ENCODE measurements at places on chromosomes 16 and 17. TPM values are rescaled to one million over a fixed set of nuclear protein-coding genes. Genes with fewer than 3 reads are reported as not detected.

DNA sequence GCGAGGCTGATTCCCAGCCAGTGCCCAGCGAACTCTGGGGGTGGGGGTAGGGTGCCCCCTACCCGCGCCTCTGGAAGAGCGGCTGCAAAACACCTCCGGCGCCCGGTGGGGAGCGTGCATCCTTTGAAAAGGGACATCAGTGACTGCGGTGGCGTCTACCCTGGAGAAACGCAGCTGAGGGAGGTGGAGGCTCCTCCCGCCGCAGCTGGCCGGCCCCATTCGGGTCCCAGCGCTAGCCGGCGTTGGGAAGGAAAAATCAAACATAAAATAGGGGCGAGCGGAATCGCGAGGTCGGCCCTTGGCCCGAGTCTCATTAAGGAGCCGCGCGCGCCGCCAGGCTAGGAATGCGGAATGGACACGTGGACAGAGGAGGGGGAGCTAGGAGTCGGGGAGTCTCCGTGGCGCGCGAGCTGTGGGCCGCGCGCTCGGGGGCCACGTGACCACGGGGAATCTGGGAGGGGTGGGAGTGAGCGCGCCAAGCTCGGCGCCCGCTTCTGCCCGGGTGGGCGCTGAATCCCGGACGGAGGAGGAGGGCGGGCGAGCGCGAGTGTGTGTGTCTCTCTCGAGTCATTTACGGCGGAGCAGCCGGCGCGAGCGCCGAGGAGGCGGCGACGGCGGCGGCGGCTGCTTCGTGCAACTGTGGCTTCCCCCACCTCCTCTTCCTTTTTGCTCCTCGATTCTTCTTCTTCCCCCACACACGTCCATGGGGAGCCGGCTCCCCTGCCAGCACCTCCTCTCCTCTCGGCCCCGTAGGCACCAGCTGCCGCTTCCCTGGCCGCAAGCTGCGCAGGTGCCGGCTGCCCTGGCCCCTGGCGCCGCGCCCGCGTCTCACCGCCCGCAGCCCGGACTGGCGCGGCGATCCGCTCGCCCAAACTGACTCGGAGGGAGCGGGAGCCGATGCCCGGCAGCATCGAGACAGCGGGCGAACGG is at the start of gene TMEM132E:
TSS of gene TMEM132E (plus strand) at position 566 of the 930 bp plus-strand sequence. CDS start 1,495 bp downstream, outside the sequence.
- no peak within 1 kb of the TSS for H3K27ac ChIP-seq
- DNase-seq, result no peak
- H3K36me3 ChIP-seq, result no peaks in the 10 kb centered on the region
- H3K27me3 ChIP-seq, result no peaks in the 10 kb centered on the region

GRCh38 chr16:30049871-30050270 is 15.7 kb upstream of the ALDOA start:
- no peaks in the 10 kb centered on the region for H3K36me3 ChIP-seq
- H3K4me1 ChIP-seq, result peaks cover 25% of the 10 kb centered on the region
- no peaks in the 10 kb centered on the region for H3K27me3 ChIP-seq
- no peak overlapping the region for H3K4me3 ChIP-seq

TPSD1 gene
- not detected for total RNA-seq

DNA sequence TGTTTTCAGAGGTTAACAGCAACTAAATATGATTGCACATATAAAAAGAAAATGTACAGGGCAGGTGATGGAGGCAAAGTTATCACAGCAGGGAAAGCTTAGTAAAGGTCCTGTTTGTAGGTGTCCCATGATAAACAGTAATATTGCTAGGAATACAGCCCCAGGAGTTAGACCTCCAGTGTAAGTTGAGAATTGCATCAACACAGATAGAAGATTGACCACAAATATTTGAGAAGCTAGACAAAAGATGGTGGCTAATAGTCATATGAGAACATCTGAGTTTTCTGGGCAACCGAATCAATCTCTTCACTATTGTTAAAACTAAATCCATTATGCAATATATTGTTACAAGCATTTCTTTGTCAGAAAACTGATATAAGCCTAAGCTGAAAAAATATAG is 152.6 kb downstream of the CDH11 start:
- no peak for DNase-seq
- peaks cover 2% of the 10 kb centered on the region for H3K4me1 ChIP-seq
- H3K27ac ChIP-seq, result no peak overlapping the region
- peaks cover 2% of the 10 kb centered on the region for H3K27me3 ChIP-seq

DNA sequence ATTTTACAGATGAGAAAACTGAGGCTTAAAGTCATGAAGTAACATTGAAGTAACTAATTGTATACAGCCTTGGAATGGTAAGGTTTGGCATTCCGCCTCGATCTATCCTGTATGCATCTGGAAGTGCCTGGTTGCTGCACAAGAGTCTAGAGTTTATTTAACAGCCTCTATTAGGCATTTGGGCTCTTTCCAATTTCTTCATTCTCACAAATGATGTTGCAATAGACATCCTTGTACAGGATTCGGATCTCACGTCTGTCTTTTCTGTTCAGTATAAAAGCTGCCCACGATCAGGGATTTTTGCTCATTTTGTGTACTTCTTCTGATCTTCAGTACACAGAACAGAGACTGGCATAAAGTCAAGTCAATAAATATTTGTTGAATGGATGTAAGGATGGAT is 100.5 kb downstream of the AIPL1 start:
- H3K27me3 ChIP-seq, result no peaks in the 10 kb centered on the region
- H3K4me3 ChIP-seq, result no peak overlapping the region
- no peaks in the 10 kb centered on the region for H3K4me1 ChIP-seq
- H3K36me3 ChIP-seq, result no peaks in the 10 kb centered on the region
- no peak for DNase-seq
- no peak overlapping the region for H3K27ac ChIP-seq

CCT6B gene
- 5.4 TPM for total RNA-seq

- H3K36me3 ChIP-seq, result no peaks in the 10 kb centered on the region
- H3K4me1 ChIP-seq, result no peaks in the 10 kb centered on the region
- no peak for DNase-seq
- H3K27ac ChIP-seq, result no peak overlapping the region
- H3K27me3 ChIP-seq, result no peaks in the 10 kb centered on the region
Measured at GRCh38 chr16:54783226-54783625, 147.4 kb upstream of the IRX5 start.

DNA sequence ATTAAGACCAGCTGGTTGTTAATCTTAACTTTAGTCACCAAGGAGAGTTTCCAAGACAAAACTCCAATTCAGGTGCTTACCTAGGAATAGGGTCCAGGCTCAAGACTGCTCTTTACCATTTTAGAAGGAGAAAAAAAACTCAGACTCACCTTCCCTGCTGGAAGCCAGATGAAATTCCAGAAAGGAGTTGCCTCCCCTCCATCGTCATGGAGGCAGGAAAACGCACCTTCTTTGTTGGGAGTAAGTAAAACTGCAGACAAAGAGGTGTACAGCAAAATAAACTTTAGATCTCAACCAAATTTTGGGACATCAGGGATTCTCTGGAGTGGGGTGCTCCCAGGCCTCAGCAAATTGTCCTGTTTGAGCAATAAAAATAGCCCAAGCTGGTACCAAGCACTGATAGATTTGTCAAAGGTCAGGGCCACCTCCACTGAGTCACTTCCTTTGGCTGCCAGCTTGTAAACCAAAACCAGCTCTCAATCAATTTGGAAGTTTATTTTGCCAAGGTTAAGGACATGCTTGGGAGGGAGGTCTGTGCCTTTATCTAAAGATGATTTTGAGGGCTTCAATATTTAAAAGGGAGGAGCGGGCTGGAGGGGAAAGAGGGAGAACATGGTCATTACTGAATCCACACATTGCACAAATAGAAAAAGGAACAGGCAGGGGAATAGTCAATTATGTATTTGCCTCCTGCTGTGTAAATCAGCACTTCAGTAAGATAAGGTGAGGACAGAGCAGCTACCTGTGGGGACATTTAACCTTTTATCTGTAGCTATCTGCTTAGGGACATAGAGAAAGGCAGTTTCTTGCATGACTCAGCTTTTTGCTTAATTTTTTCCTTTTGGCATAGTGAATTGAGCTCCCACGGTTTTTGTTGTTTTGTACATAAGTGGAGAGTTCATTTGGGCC is 1.5 kb upstream of the ALDH3A2 start:
- H3K27ac ChIP-seq, result no peak overlapping the region
- no peak for DNase-seq
- H3K27me3 ChIP-seq, result no peaks in the 10 kb centered on the region
- H3K36me3 ChIP-seq, result no peaks in the 10 kb centered on the region
- peaks cover 24% of the 10 kb centered on the region for H3K4me1 ChIP-seq

- peaks cover 27% of the 10 kb centered on the region for H3K4me1 ChIP-seq
- no peaks in the 10 kb centered on the region for H3K27me3 ChIP-seq
- peaks cover 21% of the 10 kb centered on the region for H3K36me3 ChIP-seq
- H3K4me3 ChIP-seq, result no peak overlapping the region
- DNase-seq, result no peak
Measured at GRCh38 chr17:58081646-58082340, 1.4 kb upstream of the DYNLL2 start.

TSR1 gene
- total RNA-seq, result 65.2 TPM

- H3K36me3 ChIP-seq, result peaks cover 8% of the 10 kb centered on the region
- no peak overlapping the region for H3K27ac ChIP-seq
- DNase-seq, result no peak
- no peak overlapping the region for H3K4me3 ChIP-seq
- no peaks in the 10 kb centered on the region for H3K27me3 ChIP-seq
- no peaks in the 10 kb centered on the region for H3K4me1 ChIP-seq
Measured at GRCh38 chr16:87374313-87374712, 9.3 kb downstream of the FBXO31 start.

GRCh38 chr17:2020721-2021120 is 4.4 kb downstream of the RTN4RL1 start:
- H3K27ac ChIP-seq, result no peak overlapping the region
- peaks cover 32% of the 10 kb centered on the region for H3K4me1 ChIP-seq
- no peaks in the 10 kb centered on the region for H3K36me3 ChIP-seq
- no peaks in the 10 kb centered on the region for H3K27me3 ChIP-seq
- no peak overlapping the region for H3K4me3 ChIP-seq
- peak; percentile 40 for DNase-seq

KRTAP2-3 gene
- not detected for total RNA-seq

- no peaks in the 10 kb centered on the region for H3K36me3 ChIP-seq
- no peak overlapping the region for H3K27ac ChIP-seq
- no peaks in the 10 kb centered on the region for H3K4me1 ChIP-seq
- no peaks in the 10 kb centered on the region for H3K27me3 ChIP-seq
- no peak for DNase-seq
Measured at GRCh38 chr16:82639263-82639662, 12.5 kb downstream of the CDH13 start.

USP6 gene
- not detected for total RNA-seq

GRCh38 chr17:80474231-80474960 is 2.0 kb downstream of the NPTX1 start:
- no peaks in the 10 kb centered on the region for H3K27me3 ChIP-seq
- H3K4me3 ChIP-seq, result no peak overlapping the region
- H3K4me1 ChIP-seq, result peaks cover 11% of the 10 kb centered on the region
- H3K36me3 ChIP-seq, result no peaks in the 10 kb centered on the region
- DNase-seq, result peak; percentile 79

DNA sequence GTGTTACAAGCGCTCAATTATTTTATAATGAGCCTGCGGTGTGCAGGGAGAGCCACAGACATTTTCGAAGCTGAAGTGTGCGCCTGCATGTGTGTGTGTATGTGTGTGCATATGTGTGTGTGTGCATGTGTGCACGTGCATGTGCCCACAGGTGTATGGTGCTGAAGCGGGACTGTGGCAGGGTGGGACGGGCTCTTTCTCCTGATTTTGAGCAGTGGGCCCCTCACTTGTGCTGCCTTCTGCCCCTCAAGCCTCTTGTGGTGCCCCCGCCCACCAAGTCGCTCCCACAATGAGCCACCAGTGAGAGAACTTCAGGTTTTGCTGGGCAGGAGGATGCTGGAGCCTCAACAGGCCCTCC is 16.7 kb upstream of the KCNJ12 start:
- DNase-seq, result no peak
- no peak overlapping the region for H3K27ac ChIP-seq
- H3K4me1 ChIP-seq, result peaks cover 16% of the 10 kb centered on the region
- no peaks in the 10 kb centered on the region for H3K27me3 ChIP-seq

DNA sequence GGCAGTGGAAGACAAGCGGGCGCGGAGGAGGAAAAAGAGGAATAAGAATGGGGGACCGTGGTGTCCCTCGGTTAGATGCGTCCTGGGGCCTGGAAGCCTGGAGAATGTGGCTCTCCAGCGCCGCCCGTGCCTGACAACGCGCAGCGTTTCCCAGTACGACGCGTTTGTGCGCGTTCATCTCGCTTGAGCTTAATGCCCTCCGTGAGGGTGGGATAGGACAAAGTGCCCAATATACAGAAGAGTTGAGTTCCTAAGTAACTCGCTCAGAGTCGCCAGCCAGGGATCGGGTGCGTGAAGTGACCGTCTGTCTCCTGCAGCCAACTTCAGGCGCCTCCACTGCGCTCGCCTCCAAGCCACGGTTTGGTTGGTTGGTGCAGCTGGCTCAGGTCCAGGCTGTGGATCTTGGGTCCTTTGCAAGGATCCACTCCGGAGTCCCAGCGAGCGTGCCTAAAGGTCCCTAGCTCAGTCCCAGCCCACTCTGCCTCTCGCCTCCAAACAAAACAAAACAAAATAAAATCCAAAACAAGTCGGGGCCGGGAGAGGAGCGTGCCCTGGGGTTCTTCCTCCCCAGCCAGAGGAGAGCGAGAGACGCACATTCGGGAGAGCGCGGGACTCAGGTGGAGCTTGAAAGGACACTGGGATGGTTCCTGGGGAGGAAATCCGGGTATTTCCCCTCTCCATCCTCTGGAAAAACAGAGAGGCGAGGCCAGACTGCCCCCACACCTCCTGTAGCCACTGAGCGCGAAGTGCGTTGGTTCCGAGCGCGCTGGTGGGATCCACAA is 974 bp downstream of the GALR2 start:
- H3K36me3 ChIP-seq, result no peaks in the 10 kb centered on the region
- H3K4me3 ChIP-seq, result no peak overlapping the region
- DNase-seq, result no peak
- no peak overlapping the region for H3K27ac ChIP-seq

PIMREG gene
- total RNA-seq, result not detected

DNA sequence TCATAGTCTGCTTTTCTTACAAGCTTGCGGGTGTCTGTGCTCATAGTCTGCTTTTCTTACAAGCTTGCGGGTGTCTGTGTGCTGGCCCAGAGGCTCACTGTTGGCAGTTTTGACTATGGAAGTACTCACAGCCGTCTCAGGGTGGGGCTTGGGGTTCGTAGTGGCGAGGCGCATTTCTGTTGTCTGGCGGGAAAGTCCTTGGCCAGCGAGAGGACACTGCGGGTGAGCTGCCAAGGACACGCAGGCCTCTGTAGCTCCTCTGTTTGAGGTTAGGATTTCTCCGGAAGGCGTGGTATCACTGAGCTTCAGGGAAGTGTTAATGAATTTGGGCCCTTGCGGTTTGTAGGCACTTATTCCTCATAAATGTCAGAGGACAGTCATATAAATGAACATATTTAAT is 13.5 kb downstream of the TBCD start:
- H3K4me3 ChIP-seq, result no peak overlapping the region
- H3K27ac ChIP-seq, result no peak overlapping the region
- H3K36me3 ChIP-seq, result peaks cover 35% of the 10 kb centered on the region
- no peak for DNase-seq
- H3K4me1 ChIP-seq, result no peaks in the 10 kb centered on the region

DNA sequence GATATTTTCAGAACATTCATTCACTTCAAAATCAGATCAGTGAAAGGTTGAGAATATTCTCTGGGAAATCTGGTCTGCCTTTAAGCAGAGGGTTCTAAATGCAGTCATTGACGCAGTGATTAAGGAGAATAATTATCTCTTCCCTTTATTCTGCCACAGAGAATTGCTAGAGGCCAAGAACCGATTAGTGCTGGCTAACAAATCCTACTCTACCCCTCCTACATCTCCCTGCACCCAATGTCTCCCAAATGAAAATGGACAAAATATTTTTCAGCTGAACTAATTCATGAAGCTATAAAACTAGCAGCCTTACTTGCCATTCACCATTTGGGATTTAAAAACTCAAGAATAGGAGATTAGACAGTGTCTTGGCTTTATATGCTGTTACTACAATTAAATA is 185.5 kb upstream of the SOX9 start:
- no peaks in the 10 kb centered on the region for H3K36me3 ChIP-seq
- H3K4me3 ChIP-seq, result no peak overlapping the region
- H3K4me1 ChIP-seq, result no peaks in the 10 kb centered on the region
- H3K27ac ChIP-seq, result no peak overlapping the region
